ENCODE measurements at places on chromosomes 5 and 9.
A peak's percentile ranks its signal among the peaks of the same experiment; 100 is the strongest.

GRCh38 chr9:106677830-106678229 lies 185.1 kb upstream of the ZNF462 start:
- DNase-seq: no peak

DNA sequence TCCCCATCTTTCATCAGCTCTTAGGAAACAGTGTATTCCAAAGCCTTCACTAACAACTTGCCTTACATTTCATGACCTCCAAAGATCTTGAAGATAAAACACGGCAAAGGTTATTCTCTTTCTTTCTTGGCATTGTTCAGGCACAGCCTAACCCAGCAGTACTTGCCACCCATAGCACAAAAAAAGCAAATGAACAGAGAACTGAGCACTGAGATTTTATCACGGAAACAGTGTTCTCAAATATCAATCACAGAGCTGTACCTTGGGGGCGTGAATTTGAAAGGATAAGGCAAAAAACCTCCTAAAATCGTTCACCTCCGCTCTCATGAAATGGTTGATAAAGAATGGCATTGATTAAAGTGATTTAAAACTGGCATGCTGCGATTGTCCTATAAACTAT lies 16.9 kb upstream of the KCNV2 start:
- no peak for DNase-seq

DNA sequence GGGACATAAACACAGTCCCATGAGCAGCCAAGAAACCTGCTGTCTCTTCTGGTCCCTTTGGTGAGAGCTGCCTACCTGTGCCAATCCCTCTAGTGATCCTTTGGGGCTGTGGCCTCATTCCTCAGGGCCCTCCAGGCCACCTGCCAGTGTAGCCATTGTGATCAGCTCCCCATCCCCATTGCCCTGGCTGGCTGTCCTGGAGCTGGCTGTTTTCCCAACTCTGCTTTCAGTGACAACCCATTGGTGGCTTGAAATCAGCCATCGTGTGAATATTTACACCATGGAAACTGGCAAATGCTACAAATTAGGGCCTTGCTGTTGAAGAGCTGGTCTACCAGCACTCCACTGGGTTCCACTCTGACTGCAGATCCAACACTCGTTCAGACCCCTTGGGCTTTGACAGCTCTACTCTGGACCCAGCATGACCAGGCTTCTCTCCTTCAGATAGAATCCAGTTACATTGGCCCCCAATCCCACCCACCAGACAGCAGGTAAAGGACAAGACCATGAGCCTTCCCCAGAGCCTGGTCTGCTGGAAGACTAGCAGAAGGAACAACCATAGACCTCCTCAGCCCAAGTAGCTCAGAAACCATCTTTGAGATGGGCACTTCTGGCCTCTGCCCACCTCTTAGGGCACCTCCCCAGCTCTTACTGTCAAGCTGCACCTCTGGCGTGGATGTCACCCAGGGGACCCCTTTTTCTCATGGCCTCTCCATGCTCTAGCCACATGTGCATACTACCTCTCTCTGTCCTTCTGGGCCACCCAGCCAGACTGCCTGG lies 69.2 kb upstream of the NEK6 start:
- DNase-seq: no peak

GRCh38 chr9:11356067-11356466 lies 743.3 kb upstream of the PTPRD start:
- no peak for DNase-seq

GRCh38 chr9:16363916-16364315 lies 506.6 kb downstream of the BNC2 start:
- no peak for DNase-seq

- DNase-seq: no peak
Measured at GRCh38 chr9:125632321-125633115, 74.5 kb downstream of the MAPKAP1 start.

DNA sequence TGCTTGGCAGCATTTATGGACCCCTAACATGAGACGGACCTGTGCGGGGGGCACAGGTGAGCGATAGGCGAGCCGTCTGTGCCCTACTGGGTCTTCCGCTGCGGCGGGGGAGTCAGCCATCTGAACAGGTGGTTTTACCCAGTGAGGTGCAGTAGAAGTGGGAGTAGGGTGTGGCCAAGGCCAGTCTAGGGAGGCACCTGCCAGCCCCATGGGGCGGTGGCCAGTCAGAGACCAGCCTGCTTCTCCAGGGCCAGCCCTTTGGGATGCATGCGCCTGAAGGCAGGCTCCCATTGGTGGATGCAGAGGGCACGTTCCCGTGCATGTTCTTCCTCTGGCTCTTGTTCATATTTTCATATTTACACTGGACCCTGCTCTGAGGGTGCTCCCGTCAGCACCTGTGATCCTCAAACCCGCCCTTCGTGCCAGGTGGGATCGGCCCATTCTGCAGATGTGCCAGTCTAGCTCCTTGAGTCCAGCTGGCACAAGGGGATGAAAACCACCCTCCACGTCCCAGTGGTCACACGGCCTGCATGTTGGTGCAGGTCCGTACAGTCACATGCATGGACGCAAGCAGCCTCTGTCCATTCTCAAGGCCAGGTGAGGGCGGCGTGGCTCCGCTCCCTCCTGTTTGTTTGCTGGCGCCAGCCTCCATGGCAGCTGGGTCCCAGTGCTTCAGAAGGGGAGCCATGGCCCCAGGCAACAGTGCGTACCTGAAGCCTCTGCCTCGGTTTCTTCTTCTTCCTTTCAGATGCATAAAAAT lies 9.0 kb downstream of the COL5A1 start:
- DNase-seq: no peak

DNA sequence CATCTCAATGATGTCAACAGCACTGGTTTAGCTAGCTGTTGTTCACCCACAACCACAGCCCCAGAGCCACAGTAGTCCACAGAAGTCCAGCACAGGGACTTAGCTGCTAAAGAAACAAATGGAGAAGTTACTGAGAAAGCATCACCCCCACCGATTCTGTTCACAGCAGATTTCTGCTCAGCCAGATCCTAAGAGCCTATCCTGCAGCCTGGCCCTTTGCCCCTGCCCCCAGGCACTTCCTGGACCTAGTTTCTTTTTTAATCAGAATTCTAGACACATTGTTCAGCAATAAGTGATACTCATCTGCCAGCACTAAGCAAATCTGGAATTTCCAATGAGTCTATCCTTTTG lies 7.4 kb downstream of the B4GALT1 start:
- DNase-seq: peak; percentile 43

GRCh38 chr9:124222918-124223720 lies 34.6 kb upstream of the NEK6 start:
- peak; percentile 79 for DNase-seq

DNA sequence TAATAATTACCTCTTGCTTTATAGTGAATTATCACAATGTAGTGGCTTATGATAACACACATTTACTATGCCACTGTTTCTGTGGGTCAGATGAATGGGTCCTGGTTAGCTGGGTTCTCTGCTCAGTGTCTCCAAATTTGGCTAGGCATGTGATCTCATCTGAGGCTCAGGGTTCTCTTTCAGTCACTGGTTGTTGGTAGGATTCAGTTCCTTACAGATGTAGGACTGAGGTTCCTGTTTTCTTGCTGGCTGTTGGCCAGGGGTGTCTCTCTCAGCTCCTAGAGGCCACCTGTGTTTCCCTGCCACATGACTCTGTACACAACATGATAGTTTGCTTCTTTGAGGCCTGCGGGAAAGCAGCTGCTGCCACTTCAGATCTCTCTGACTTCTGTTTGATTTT lies 7.1 kb downstream of the NFX1 start:
- no peak for DNase-seq

- no peak for DNase-seq
Measured at GRCh38 chr5:142926549-142926948, 156.4 kb downstream of the ARHGAP26 start.

GRCh38 chr5:158388021-158388420 lies 529.1 kb upstream of the CLINT1 start:
- DNase-seq: no peak

DNA sequence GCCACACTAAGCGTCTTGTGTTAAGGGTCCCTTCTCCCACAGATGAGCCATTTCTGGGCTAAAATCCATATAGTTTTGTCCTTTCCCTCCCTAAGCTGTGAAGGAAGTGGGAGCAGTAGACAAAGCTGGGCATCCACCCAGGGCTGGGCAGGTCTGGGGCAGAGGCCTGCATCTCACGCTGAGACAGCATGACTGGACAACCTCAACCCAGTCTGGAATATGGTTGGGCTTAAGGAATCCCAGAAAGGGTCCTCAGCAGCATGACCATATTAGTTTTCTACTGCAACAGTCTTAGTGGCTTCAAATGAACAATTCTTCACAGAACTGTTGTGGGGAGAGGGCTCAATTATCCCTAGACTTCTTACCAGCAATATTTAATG lies 173.8 kb downstream of the AUH start:
- DNase-seq: no peak

- peak; percentile 96 for DNase-seq
Measured at GRCh38 chr9:70420441-70421271, 6.2 kb upstream of the KLF9 start.

DNA sequence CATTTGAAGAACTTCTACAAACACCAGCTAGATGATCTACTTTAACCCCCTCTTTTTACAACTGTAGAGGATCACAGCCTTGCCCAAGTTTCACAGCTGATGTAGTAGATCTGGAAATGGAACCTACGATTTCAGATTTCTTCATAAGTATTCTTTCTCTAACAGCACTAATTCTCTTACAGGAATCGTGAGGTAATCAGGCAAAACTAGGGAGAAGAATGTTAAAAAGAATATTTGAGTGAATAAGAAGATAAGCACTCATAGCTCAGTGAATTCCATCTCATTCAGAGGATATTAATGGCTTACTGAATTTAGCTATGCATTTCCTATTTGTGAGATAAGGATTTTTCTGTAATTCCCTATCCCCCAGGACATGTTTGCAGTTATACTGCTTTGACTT lies 42.1 kb downstream of the NADK2 start:
- no peak for DNase-seq

GRCh38 chr9:123511326-123512277 lies 155.6 kb downstream of the CRB2 start:
- no peak for DNase-seq

- DNase-seq: no peak
Measured at GRCh38 chr5:37840053-37841034, 503 bp upstream of the GDNF start.

DNA sequence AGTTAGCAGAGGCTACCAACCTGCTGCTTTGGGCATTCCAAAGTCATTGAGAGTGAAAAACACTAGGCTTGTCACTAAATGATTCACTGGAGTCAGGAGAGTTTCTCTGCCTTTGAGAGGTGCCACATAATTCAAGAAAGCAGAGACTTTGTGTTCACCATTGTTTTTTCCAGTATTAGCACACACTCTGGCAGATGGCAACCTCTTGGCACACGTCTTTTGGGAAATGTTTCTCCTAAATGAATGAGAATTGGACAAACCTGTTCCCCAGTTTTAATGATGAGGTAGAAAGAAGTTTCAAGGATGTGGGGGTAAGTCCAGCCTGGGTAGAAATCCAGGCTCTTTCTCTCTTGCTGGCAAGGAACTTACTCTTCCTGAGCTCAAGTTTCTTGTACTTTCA lies 259.1 kb downstream of the GABRB2 start:
- no peak for DNase-seq

DNA sequence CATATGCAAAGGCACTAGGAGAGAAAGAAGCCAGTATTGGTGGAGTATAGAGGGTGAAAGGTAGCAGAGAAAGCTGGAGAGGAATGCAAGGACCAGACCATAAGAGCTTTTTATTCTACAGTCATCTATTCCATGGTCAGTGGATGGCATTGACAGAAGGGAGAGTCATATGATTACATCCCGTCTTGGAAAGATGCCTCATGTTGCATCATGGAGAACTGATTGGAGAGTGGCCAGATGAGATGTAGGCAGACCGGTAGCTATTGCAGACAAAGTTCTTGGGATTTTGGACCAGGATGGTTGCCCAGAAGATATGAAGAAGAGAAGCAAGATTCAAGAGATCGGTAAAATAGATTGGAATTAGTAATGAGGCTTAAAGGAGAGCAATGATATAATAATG lies 260.7 kb downstream of the CHSY3 start:
- DNase-seq: no peak

DNA sequence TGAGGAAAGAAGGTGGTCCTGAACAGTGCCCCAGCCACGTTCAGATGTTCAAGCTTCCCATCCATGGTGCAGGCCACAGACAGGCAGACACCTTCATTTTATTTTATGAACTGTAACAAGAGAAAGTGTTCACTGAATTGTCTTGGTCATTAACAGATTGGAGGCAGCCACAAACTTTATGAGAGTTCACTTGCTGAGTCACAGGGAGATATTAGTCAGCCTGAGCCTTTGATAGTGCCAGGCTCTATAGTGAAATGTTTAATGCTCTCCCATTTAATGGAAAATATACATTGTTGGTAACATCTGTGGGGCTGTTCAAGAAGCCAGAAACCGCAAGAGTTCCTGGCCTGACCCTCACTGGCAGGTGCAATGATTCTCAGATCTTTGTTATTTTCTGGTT lies 237.0 kb downstream of the TENT4A start:
- DNase-seq: no peak

- DNase-seq: no peak
Measured at GRCh38 chr9:127809540-127810377, 7.1 kb downstream of the FPGS start.

DNA sequence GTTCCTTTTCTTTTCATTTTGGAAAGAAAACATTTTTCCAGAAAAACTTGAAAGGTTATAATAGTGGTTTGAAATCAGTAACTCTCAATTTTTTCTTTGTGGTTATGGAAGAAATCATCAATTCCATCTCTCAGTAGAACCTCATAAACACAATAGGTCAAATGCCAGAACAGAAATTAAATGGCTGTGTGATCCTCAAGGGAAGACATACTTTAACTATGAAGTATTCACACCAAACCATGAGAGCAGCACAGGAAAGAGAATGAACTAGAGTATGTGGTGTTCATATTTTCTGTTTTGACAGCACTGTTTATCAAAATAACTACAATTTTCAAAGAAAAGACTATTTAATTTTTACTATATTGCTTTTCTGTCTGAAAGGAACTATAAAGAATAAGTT lies 29.7 kb upstream of the EFNA5 start:
- no peak for DNase-seq

DNA sequence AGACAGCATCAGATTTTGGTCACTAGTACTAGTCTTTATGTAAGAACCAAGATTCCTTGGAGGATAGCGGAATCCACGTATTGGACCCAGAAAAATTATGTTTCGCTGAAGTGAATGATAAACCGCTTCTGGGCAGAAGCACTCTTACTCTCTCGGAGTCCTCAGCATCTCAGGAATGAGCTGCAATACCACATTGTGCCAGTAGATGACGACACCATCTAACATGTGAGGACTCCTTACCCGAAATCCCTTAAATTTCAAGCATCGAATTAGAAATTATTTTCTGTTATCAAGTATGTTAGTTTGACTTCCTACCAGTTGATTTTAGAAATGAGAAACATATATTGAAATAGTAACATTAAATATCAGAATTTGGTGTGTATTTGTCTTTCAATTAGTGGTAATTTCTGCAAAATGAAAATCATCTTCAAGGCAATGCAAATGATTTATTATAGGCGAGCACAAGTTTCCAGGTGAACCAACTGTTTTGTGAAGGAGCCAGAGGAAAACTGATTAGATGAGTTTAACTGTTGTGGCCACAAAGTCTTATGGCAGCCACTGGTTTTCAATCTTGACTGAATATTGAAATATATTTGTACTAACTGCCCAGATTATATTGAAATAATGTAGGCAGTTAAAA lies 66.0 kb upstream of the CAMK4 start:
- DNase-seq: peak; percentile 67
